ENCODE measurements at places on chromosomes 7 and 10.

GRCh38 chr10:88731296-88731695, 25.2 kb downstream of the LIPK start:
- DNase-seq = no peak

DNA sequence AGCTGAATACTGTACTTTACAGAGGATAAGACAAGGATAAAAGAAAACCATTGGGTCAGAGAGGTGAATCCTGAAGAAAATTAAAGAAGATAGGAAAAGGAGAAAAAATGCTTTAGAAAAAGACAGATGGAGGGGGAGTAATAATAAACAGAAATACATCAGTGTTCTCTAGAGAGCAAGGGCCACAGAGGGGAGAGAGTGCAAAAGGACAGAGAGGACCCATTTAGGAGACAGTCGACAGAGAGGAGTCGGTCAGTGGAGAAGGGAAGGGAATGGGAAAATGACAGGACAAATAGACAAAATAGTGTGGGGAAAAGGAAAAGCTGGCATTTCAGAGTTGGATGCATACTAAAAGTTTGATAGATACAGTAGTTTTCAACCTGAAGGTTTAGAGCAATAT, 287.0 kb downstream of the DOCK4 start:
- no peak for DNase-seq

GRCh38 chr10:127834221-127834620, 58.5 kb downstream of the CLRN3 start:
- no peak for DNase-seq

- DNase-seq = peak; percentile 25
These were observed 605 bp downstream of the SUFU start for GRCh38 chr10:102504179-102504975.

DNA sequence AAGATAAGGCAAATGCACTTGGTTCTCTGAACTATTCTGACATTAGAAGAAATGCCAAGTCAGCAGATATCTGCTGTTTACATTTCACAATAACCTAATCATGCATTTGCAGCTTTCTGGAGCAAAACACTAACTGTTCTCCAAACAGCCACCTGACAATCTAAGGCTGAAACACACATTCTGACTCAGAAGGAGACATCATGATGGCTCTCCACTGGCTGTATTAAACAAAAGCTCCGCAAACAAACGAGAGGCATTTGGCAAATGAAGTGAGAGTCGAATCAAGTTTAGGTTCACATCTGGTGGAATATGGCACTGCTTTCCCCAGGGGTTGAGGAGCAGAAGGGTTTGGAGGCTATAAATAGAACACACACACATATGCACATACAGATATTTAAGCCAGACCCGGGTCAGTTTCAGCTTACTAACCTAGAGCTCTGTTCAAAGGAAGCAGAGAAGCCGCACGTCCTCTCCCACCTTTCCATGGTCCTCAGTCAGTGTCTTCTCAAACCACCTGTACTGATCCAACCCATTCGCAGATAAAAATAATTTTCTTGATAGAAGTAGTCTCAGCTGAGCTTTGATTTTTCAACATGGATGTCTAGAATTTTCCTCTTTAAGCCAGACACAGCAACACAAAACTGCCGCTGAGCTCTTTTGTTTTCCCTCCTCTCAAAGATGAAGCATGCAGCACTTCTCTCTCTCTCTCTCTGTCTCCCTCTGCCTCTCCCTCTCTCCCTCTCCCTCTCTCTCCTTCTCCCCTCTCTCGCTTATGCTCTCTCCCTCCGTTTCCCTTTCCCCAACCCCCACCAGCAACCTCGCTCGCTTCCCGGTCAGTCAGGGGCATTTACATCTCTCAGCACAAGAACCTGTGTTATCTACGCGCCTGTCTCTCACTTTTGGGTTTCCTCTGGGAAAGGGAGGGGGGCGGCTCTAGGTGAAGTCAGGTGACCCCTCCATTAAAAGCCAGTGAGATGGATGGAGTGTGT, 682.8 kb downstream of the MAGI2 start:
- peak; percentile 63 for DNase-seq

- DNase-seq = no peak
These were observed 85.5 kb upstream of the SLC25A13 start for GRCh38 chr7:96407427-96407826.

DNA sequence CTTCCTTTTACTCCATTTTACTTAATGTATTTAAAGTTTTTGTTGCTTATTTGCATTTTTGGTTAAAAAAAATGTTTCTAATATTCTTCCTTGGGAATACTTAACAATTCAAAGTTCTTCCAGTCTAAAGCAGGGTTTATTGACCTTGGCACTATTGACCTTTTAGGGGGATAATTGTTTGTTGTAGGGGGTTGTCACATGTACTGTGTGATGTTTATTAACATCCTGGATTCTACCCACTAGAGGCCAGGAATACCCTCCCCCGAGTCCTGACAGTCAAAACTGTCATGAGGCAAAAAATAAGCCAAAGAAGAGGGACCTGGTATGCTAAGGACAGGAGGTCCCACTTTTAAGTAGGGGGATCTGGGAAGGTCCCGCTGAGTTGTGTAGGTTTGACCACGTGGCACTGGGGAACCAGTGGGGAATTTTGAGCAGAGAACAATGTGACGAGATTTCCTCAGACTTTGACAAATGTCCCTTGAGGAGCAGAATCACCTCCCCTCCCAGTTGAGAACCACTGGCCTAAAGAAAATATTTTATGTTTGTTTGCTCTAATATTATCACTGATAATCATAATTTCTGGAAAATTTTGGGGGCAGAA, 178.3 kb upstream of the PRR15 start:
- no peak for DNase-seq

- no peak for DNase-seq
These were observed 85.2 kb upstream of the PDSS1 start for GRCh38 chr10:26612151-26612915.

GRCh38 chr10:69807696-69808095, 6.0 kb downstream of the COL13A1 start:
- DNase-seq = no peak

- DNase-seq = no peak
These were observed 176.3 kb upstream of the ZNF32 start for GRCh38 chr10:43824934-43825333.

GRCh38 chr7:41272664-41273063, 430.2 kb downstream of the INHBA start:
- no peak for DNase-seq

DNA sequence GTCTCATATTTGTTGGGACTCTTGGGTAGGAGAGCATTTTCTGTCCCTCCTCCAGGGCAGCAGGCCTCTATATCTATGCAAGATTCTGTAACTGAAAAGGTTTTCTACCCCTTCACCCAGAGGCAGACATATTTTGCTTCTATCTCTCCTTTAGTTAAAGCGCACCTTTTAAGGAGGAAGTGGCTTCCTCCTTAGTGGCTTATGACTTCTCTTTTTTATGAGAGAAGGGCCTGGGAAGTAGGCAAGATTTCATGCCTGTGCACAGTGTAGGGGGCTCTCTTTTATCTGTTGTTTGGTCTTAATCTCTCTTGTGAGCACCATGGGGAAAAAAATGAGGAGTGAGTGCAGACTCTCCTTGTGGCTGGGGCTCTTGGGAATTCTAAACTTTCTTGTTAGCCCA, 122.1 kb downstream of the LRMDA start:
- DNase-seq = no peak

DNA sequence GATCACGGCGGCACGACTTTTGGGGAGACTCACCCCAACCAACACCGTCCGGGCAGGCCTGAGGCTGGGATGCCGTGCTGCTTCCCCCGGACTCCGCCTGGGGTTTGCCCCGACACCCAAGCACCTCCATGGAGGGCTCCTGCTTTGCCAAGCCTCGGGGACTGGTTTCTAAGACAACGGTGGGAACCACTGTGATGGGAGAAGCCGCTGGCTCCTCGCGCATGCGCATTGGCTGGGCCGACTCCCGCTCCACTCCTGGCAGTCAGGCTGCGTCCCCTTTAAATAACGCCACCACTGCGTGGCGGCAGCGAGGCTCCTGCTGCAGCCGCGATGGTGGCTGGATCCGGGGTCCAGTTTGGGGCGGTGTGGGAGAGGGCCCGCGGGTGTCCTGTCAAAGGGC, 201.0 kb downstream of the ZNF716 start:
- no peak for DNase-seq

DNA sequence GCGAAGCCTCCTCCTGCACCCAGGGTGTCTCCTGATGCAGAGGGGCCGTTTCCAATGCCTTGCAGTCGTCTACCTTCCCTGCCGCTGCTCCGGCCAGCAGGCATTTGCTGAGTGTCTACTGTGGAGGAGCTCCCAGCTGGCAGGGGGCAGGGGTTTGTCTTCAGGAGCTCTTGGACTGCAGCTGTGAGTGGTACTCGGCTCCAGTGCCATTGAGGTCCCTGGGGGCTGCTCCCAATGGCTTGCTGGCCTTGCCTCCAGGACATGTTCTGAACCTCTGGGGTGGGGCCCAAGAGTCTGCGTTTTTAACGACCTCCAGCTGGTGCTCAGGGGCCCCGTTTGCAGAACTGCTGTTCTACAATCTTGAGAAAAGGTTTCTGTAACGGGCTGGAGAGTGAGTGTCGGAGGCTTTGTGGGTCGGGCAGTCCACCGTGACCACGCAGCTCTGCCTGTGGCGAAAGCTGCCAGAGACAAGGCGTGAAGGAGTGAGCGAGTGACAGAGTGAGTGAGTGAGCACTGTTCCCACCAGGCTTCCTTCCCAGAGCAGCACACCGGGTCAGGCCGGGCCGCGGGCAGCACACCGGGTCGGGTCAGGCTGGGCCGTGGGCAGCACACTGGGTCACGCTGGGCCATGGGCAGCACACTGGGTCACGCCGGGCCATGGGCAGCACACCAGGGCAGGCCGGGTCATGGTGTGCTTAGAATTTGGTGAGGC, 520.2 kb downstream of the PTPRN2 start:
- DNase-seq = no peak

DNA sequence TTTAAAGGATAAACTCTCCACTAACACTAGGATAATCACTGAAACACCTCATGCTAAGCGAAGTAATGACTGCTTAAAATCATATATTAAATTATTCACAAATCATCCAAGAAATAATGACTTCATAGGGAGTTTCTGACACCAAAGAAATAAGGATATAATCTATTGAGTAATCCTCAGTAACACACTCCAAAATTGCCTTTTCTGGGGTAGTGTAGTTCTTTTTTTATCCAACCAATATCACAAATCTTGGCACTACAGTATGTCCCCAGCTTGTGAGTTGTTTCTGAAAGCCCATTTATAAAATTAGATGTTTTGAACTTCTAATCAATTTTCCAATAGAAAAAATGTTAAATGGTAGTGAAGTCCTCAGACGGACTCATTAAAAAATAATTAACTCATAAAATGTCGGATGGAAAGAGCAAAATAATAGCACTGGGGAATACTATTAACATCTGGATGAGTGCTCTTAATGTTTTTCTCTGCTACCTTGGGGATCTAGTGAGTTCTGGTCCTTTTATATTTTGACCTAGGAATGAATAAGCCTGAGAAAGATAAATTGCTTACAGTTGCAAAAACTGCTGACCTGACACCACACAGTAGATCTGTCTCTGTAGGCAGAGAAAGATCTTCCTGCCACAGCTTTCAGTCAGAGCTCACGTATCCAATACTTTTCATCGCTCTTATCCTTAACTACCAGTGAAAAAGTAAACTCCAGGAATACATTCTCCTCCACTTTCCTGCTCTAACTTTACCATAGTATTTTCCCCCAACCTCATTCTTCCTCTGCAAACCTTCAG, 618.5 kb upstream of the ANKRD30A start:
- DNase-seq = no peak

- DNase-seq = no peak
These were observed 66.9 kb downstream of the GATA3 start for GRCh38 chr10:8121201-8121890.

- no peak for DNase-seq
These were observed 188.4 kb upstream of the CACNA2D1 start for GRCh38 chr7:82631998-82632397.

DNA sequence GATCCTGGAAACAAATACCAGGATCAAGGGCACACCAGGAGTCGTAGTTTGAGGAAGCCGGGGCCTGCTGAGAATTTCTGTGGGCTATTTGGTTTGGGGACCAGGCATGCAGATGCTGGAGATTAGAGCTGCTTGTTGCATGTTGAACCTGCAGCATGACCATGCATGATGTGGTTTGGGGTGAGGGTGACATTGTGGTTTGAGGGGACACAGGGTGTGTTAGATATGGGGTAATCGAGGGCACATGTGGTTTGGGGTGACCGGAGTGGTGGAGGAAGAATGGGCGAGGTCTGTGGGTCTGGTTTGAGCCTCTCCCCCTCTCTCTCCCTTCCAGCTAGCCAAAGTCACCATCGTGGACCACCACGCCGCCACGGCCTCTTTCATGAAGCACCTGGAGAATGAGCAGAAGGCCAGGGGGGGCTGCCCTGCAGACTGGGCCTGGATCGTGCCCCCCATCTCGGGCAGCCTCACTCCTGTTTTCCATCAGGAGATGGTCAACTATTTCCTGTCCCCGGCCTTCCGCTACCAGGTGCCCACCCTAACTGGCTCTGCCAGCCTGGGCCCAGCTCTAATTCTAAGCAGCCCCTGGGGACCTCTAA, 10.2 kb downstream of the NOS3 start:
- no peak for DNase-seq

GRCh38 chr10:101879456-101880231, 36.0 kb upstream of the KCNIP2 start:
- DNase-seq = no peak

DNA sequence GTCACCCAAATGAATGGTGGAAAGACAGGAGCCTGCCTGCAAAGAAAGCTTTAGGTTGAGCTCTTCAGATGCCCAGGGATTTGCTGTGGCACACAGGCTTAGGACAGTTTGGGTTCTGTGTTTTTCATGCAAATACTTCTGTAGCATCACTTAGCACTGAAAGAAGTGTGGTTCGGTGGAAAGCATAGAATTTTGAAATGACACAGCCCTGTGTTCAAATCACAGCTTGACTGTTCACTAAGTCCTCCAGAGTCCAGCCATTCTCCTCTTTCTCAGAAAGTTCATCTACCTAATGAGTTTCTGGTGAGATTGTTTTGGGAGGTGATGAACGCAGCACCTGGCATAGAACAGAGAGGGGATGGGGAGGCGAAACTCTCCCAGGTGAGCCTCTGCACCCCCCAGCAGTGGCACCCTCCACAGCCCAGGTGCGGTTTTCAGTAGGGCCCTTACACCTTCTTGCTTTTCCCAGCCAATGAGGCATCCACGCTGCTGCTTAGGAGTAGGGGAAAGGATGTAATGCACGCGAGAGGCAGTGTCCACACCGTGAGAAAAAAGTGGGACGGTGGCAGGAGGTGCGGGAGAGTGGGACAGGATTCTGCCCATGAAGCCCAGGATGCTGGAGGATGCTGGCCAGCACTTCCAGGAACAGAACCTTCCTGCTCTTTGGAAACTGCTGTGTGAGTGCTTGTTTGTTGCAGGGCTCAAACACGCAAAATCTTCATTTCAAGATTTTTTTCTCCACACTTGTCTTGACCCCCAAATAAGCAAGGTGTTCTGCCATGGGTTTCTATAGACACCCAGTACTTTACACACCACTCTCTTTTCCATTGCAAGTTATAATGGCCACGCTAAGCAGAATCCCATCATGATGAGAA, 11.6 kb downstream of the EN2 start:
- DNase-seq = no peak

GRCh38 chr7:115911465-115911864, 119.1 kb downstream of the TFEC start:
- DNase-seq = no peak

- no peak for DNase-seq
These were observed 178.6 kb upstream of the BET1 start for GRCh38 chr7:94182721-94183120.

Measured in caudate nucleus (tissue), 63 donors.